Lower lobe of right lung (tissue), 2 donors: ENCODE measurements at places on chromosomes 6 and 20. TPM values are rescaled to one million over a fixed set of nuclear protein-coding genes. Genes with fewer than 3 reads are reported as not detected.

The PRPH2 gene
- total RNA-seq, result 0.68 TPM

The MEP1A gene
- 0.41 TPM for total RNA-seq

DNA sequence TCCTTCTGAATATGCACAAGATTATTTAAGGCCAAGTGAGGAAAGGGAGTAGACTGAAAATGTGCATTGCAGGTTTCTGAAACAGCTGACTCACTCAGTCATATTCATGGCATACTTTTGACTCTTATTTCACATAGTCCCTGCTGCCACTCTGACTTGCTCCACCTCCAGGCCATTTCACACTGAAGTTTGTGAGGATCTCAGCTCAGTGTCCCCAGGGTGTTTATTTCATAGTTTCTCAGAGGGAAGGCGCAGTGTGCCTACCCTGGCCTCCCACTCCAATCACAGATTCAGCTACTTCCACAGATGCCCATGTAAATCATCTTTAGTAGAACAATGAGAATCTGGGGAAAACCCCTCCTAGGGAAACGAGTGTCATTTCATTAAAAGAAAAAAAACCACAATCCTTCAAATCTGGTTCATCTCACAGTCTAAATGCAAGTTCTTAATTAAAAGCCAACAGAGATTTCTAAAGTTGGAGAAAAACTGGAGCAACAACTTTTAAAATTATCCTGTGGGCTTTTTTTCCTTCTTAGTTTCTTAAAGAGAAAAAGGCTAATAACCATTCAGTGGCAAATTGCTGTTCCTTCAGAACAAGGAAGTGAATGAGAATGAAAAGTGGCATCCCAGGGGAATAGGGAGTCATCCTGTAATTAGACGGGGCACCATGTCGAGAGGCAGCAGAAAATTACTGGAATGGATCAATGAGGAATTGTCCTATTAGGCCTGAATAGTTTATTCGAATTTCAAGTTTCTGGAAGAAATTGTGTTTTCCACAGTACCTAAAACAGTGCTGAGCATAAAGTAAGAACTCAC lies 133.6 kb downstream of the TFAP2B start:
- DNase-seq, result no peak

DNA sequence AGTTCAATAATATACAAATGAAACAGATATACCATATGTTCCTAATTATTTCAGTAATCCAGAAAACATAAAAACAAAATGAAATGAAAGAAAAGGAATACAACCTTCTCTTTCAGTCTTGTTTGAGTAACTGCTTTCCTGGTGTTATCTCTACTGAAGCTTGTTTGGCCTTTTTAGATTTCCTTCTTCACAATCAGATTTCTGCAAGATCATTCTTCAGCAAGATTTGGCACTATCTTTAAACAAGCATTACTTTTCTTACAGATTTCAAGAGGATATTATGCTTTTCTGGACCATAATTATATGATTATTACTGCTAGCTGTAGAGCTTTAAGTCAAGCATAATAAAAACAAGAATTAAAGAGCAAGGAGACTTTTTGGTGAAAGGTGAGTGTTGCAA lies 120.2 kb downstream of the MYB start:
- no peak for DNase-seq

The MAK gene
- 1.3 TPM for total RNA-seq

The BPIFB1 gene
- 263 TPM for total RNA-seq

DNA sequence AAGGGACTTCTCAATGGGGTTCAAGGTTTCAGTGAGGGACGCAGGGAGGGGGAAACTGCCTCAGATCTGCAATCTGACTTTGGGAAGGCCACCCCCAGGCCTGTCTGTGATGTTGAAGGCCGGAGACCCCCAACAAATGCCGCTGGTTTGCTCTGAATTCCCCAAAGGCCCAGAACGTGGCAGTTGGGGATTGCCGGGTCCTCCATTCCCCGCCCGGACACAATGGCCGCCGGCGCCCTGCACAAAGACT lies 326 bp upstream of the BCL2L1 start:
- DNase-seq, result no peak

DNA sequence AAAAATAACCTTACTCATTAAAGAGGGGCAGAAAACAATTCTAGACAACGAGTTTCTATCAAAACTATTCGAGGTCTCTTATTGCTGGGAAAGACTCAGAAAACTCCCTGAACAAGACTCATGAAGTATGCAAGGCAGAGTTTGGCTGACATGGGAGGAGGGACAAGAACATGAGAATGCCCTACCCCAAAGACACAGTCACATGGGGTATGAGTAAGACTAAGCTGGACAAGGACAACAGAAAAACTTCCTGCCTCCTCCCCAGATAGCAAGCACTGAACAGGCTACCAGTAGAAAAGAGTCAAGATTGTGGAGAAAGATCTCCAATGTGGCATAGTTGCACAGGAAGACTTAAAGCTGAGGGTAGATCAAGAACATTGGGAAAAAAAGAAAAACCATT lies 39.7 kb upstream of the PHIP start:
- no peak for DNase-seq

- no peak for DNase-seq
Observed at GRCh38 chr6:87070741-87071140, 24.2 kb downstream of the CGA start.

- no peak for DNase-seq
Observed at GRCh38 chr6:126600258-126600916, 260.5 kb downstream of the CENPW start.

GRCh38 chr6:165647041-165647440 lies 16.0 kb downstream of the PDE10A start:
- no peak for DNase-seq

- DNase-seq, result no peak
Observed at GRCh38 chr6:20817806-20818320, 283.6 kb downstream of the CDKAL1 start.

GRCh38 chr20:45917790-45918141 lies 5.8 kb upstream of the PLTP start:
- no peak for DNase-seq

- no peak for DNase-seq
Observed at GRCh38 chr6:85797993-85798392, 155.3 kb upstream of the SYNCRIP start.
